Anterior cingulate cortex (tissue), 58 donors: ENCODE measurements at places on chromosomes 16 and 17.

- DNase-seq = no peak
Observed at GRCh38 chr16:84985079-84986065, 26.0 kb downstream of the ZDHHC7 start.

- DNase-seq = no peak
Observed at GRCh38 chr17:70355185-70355584, 185.9 kb downstream of the KCNJ2 start.

GRCh38 chr17:79840989-79841286 is 1.7 kb upstream of the CBX4 start:
- no peak for DNase-seq

- no peak for DNase-seq
Observed at GRCh38 chr17:32519228-32520103, 32.7 kb downstream of the CDK5R1 start.

- DNase-seq = no peak
Observed at GRCh38 chr17:80790981-80791742, 200.5 kb upstream of the CHMP6 start.
